Activated CD8-positive, alpha-beta memory T cell treated with anti-CD3 and anti-CD28 coated beads for 1 hour (primary cell): ENCODE measurements at places on chromosomes 13 and 19.

DNA sequence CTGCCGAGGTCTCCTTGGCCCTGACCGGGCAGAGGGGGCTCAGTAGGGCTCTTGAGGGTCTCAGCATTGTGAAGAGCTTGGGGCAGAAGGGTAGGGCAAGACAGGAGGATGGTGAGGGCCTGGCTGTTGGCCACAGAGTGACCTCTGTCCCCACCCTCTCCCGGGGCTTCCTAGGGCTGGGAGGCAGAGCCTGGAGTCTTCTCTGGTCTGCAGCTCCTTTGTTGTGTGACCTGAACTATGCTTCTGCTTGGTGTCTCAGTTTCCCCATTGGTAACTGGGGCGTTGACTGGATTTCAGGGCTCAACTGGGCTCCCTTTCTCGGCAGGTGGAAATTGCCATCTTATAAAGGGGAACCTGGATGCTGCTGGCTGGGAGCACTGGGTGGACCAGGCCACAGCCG lies 30.1 kb upstream of the PEPD start:
- DNase-seq: no peak

- DNase-seq: no peak
Observed at GRCh38 chr13:67306742-67307141, 76.6 kb upstream of the PCDH9 start.

DNA sequence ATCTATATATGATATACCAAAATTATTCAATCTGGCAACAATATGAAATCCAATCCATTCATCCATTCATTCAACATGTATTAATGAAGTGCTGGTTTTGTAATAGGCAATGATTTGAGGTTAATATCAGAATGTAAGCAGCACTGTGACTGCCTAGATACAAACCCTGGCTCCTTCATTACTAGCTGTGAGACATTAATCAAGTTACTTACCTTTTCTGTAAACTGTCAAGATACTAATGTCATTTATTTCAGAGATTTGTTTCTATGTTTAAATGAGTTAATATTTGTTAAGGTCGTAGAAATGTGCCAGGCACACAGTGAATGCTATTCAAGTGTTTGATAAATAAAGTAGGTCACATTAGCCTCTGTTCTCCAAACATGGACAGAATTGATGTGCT lies 40.9 kb downstream of the CLDN10 start:
- DNase-seq: no peak

- DNase-seq: no peak
Observed at GRCh38 chr19:42091742-42092141, 15.8 kb downstream of the ZNF574 start.

DNA sequence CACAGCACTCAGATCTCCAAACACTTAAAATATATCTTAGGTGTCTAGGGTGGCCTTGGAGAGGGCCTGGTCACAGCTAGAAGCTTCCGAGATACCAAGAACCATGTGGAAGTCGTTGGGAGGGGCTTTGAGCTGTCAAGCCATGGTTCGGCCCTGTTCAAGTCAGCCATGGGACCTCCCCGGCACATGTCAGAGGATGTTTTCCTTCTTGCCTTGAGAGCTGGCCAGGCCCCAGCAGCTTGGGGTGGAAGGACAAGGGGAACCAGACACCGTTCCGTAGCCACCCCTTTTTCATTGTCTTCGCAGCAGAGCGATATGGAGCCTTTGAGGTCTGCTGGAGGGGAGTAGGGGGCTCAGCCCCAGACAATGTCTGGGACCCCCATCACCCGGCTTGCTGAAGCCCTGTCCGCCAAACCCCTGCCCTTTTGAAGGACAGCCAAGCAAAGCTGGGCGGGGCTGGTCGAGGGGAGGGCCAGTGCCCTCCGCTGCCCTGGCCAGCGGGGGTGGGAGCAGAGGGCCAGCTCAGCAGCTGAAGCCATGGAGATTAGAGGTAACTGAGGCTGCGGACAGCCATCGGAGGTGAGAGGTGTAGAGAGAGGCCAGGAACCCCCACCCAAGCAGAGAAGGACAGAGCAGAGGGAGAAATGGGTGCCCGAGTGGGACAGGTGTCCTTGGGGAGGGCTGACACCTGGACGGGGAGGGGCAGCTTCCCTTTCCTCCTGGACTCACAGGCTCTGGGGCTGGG lies 435 bp downstream of the KLK11 start:
- no peak for DNase-seq

- no peak for DNase-seq
Observed at GRCh38 chr19:48537541-48537940, 14.4 kb upstream of the SULT2B1 start.

DNA sequence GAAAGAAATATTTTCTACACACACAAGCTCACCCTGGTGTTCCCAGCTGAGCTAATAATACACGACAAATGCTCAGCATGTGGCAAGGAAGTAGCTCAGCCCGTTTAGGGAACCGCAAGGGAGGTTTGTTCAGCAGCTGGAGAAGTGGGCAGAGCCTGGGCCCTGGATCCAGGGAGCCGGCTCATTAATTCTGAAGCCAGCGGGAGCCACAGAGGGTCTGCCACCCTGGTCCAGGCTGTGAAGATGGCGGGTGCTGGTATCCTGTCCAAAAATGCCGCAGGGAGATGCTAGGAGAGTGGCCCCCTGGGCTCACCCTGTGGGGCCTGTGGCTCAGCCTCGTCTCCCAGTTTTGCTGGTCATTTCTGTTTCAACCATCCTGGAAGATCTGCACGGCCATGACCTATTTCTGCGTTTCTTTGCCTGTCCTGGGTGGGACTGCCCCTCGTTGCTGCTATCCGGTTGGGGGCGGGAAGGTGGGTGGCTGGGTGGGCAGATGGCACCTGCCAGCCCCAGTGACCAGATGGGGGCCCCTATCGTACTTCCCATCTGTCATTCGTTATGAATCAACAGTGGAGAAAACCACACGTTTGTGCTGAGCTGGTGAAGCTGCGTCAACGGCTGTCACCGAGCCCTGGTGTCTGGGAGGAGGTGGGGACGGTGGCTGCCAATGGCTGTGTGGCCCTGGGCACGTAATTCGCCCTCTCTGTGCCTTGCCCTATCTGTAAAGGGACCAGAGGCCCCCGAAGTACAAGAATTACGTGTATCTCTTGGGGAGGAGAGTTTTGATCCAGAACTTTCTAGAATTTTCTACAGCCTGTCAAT lies 2.7 kb upstream of the GNA15 start:
- DNase-seq: peak; percentile 66

DNA sequence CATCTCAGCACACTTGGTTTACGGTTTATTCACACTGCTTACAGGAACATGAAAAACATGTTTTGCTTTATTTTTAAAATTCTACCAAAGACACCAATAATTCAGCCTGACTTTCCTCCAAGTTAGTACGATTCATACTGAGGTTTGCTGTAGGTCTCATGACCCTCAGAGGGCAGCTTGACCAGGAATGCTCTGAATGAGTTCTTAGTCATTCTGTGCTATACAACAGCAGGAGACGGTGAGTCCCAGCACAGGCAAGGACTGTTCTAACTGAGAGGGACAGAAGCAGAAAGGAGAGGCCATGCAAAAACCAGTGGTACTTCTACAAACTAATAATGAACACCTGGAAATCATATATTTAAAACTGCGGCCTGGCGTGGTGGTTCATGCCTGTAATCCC lies 6.4 kb downstream of the GRTP1 start:
- no peak for DNase-seq

DNA sequence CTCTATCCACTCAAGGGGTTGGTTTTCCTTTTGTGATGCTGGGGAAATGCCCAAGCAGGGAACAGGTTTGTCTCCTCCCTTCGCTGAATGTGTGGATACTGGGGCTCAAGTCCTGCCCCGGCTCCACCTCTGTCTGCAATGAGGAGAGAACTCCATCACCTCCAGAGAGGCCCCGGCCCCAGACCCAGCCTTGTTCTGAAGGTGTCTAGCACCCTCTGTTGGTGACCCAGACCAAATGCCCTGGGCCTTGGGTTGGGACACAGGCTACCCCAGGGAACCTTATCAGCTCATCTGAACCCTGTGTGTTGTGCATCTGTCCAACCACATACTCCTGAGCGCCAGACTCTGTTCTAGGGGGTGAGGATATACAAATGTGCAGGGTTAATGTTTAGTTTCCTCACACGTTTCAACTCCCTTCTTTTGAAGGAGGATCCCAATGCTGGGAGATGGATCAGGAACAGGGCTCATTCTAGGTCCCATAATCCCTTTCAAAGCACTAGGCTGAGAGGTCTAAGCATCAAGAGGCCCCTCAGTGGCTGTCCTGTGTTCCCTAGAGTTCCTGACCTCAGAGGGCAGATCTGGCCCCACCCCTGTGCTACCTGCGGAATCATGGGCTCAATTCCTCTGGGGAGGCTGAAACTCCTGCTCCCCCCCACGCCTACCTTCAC lies 112.5 kb upstream of the SLC7A1 start:
- no peak for DNase-seq

DNA sequence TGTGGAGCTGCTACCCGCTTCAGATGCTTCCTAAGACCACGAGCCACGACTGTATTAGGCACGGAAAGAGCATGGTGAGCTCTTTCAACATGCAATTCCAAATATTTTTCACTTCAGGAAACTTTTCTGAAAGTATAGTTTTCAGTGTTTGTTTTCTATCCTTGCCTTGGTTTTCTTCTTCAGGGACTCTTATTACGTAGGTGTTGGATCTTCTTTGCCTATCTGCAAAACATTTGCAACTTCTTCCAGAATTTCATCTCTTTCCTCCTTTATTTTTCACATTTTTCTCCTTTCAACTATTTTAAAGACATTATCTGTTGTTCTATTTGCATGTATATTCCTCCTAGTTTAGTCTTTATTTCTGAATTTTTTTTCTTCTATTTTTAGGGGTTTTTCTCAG lies 148.9 kb upstream of the LSM14A start:
- no peak for DNase-seq

DNA sequence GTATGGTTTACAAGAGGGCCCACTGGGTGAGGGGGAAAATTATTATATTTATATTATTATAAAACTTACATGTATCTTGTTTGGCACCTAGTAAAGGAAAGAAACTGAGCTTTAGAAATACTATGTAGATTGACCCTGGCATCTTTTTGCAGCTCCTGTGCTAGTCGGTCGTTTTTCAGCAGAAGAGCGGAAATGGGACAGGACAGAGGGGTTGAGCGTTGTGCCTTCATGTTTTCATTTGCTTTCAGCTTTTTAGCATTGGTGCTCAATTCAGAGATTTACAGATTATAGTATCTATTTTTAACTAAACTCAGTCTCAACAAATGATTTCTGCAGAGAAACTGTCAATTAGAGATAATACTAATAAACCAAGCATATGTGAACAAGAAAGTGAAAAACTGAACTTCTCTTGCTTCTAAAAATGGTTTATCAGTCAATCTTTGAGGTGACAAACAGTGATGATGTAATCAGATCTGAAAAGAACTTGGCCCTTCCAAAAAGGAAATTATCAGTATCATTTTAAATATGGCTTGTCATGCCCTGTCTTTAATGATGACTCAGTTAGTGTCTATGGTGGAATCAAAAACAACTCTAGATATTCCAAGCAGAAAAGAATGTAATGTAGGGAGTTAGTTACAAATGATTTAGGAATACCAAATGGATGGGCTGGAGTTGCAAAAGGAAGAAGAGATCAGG lies 56.9 kb upstream of the KCTD4 start:
- no peak for DNase-seq

- DNase-seq: no peak
Observed at GRCh38 chr13:26861941-26862340, 101.4 kb upstream of the GPR12 start.

- no peak for DNase-seq
Observed at GRCh38 chr19:16702123-16702522, 17.5 kb upstream of the NWD1 start.

DNA sequence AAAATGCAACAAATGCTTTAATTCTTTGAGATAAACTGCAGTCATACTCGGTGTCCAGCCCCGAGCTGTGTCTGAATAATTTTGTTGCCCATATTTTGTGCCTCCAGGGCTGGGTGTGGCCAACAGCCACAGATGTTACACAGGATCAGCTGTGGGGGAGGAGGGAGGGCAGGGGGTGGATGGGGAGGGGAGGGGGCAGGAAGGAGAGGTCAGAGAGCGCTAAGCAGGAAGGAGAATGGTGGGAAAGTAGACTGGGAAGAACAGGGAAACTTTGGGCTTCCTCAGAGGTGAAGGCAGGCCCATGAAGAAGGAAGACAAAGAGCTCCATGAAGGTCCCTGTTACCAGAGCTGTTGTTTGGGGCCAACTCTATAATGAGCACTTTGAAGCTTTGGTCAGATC lies 295.8 kb downstream of the COG6 start:
- DNase-seq: no peak

DNA sequence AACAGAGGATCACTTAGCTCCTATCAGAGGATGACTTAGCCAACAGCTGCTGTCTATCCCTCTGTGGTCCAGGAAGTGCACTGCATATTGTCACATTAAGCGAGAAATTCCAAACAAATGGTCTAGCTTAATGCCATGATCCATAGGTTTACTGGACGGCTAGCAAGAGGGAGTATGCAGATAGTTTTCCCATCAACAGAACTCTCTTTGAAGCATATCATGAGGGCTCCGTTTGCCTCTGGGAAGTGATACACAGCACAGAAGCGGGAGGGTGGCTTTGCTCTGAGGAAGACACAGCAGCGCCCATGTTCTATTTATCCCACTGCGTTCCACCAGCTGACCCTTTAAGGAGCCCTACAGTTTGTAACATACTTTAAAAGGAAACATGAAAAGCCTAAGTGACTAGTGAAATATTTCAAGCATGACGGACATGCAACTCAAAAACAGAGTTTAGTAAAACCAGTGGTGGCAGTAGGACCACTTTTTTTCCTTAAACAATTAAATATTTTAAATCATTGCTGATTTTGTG lies 52.7 kb downstream of the COL4A1 start:
- DNase-seq: no peak

DNA sequence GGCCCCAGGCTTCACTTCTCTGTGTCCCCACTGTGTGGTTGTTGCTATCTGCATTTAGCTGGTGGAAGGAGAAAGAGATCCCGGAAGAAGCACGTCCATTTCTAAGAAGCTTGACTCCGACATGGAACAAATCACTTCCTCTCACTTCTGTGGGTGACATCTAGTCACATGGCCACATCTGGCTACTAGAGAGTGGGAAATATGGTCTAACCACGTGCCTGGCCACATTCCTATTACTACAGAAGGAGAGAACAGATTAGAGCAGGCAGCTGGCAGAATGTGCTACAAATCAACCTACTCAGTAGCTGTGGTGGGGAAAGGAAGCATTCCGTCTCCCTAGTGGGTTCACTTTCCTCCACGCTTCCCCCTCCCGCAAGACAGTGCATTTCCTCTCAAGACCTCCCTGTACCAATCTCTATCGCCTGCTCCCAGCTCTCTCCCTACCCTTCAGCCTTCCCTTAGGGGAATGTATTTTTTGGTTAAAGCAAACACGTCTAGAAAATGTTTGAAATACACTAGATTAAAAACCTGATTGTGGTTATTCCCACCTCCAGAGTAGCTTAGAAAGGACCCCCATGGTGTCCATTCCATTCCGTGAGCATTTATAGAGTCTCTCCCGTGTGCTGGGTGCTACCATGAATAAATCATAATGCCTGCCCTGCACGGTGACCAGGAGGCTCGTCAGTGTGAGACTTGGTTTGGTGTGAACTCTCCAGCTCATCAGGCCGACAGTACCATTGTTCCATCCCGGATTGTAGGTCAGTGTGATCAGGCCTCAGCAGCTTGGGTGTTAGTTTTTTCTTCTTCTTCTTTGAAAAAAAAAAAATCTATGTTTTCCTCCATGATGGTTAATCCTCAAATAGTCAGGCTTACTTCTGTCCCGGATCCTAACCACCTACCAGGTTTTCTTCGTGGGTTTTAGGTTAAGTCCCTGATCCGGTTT lies 8.0 kb upstream of the AMER2 start:
- no peak for DNase-seq
